ENCODE measurements at places on chromosomes 7 and 10.

DNA sequence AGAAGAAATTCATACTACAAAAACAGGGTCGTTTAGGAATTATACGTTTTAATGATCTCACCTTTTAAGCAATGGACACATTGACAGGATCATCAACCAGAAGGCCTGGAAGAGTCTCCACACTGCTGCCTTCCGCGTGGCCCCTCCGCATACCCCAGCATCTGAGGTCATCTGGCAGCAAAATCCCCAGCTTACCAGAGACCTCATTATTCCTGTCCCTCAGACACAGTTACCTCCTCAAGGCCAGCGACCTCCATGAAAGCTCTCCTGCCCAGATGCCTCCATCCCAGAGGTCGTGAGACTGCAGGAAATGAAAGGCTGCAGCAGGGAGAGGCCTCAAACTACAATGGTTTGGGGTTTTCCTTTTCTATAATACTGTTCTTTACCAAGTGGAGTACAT lies 14.8 kb upstream of the GSAP start:
- no peak for DNase-seq

DNA sequence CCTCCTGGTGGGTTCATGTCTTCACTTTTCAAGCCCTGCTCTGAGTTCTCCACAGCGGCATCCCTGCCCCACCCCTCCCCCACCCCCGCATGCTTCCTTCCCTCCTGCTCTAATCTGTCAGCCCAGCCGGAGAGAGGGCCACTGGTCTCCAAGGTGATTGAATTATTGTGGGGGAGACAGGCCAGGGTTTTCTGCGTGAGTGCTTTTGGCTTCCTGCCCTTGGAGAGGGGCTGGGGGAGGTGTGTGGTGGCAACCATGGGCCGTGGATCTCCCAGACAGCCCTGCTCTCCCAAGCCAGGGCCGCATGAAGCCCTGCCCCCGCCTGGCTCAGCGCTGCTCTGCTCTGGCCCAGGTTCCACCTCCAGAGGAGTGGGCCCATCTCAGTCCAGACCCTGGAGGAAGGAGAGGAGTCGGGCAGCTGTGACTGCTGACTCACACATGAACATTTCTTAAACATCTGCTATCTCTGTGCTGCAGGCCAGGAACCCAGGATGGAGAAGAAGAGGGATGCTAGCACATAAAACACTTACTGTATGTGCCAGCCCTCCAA lies 109.9 kb downstream of the ZMIZ1 start:
- DNase-seq, result no peak

DNA sequence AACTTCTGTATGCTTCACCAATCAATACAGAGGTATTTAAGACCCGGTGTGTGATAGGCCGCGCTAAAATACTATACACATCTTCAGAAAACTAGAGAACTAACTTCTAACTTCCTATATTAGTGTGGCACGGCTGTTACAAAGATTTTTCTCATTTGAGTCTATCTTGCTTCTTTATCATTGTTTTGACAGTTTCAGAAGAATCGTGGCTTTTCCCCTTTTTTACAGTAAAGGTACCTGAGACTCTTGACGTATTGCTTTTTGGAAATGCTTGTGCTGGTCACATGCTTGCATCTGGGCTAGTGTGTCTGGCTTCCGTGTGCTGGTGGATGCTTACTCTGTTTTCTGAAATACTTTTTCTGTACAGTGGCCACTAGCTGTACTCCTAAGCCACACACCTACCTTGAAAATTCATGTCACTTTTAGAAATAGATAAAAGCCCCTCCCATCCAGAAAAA lies 12.7 kb downstream of the IKZF1 start:
- no peak for DNase-seq

DNA sequence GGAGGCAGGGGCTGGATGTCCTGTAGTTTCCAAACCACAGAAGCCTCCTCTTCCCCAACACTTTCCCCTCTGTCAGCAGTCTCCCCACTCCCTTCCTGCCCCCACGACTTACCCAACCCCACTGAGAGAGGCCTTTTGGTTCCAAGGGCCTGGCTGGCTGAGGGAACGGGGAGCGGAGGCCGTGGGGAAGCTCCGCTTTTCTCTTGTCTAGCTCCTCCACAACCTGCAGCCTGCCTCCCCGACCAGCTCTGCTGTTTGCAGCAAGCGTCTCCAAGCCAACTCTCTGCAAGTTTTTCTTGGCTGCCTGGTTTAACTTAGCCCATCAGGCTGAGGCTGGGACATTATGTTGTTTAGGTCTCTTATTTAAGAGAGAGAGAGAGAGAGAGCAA lies 126.8 kb downstream of the NEURL1 start:
- no peak for DNase-seq

DNA sequence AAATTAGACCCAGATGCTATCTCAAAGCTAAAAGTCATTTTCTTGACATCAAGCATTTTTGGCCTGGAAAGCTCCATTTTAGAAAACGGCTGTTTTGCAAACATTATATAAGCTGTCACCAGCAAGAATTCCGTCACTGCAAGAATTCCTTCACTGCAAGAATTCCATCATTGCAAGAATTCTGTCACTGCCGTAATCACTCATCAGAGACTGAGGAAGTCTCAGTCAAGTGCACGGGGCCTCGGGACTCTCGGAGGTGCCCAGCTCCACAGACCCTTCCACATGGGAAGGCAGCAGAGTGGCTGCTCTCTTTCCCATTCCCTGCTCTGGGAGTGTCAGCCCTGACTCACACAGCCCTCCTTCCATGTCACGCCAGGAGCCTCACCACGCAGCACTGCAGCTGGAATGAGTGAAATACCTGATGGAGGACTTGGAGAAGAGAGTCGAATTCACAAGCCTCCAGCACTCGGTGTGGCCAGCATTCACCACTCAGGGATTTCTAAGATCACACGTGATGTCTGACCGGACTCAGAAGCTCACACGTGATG lies 168.3 kb downstream of the PTPRN2 start:
- no peak for DNase-seq

GRCh38 chr10:21146436-21146789 lies 249.3 kb upstream of the NEBL start:
- DNase-seq, result no peak

DNA sequence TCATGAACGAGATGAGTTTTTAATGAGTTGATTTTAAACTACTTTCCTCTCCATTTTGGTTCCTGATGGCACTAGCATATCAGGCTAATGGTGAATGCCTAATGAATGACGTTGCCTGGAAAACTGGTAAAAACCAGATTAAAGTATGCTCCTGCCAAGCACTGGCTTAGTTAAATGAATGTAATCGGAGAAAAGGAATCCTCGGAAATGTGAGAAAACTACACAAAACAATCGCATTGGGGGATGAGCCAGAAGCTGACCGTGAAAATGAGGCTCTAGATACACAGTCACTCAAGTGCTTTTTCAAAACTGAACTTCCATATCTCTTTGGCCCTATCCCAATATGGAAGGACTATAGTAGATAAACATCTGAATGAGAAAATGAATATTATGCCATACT lies 153.8 kb upstream of the COL1A2 start:
- no peak for DNase-seq

GRCh38 chr10:98402478-98402877 lies 12.5 kb downstream of the PYROXD2 start:
- no peak for DNase-seq

DNA sequence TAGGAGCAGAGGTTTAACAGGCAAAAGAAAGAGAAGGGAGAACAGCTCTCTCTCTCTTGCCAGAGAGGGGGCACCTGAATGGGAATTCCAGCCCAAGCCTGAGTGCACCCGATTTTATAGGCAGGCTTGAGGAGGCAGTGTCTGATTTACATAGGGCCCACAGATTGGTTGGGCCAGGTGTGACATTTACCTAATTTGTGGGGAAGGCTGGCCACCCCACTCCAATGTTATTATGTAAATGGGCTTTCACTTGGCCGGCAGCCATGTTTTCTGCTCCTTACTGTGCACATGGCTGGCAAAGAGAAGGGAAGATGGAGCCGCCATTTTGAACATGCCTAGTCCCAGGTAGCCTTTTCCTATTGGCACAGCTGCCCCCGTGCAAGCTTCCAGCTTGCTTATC lies 735.5 kb upstream of the AUTS2 start:
- no peak for DNase-seq
